ENCODE measurements at places on chromosomes 11 and 22. TPM values are rescaled to one million over a fixed set of nuclear protein-coding genes. Genes with fewer than 3 reads are reported as not detected.

The MCAM gene
- total RNA-seq, result 57.3 TPM

The CCDC81 gene
- total RNA-seq, result not detected

The SCN3B gene
- 0.99 TPM for total RNA-seq

The POU2F3 gene
- total RNA-seq, result not detected

The OR52W1 gene
- total RNA-seq, result not detected

The KIF18A gene
- total RNA-seq, result 3.0 TPM

The KAT5 gene
- 43.2 TPM for total RNA-seq

GRCh38 chr11:2140411-2141400 lies 1.5 kb upstream of the IGF2 start:
- peak; percentile 43 for DNase-seq

GRCh38 chr11:125902927-125903710 lies at the start of gene PUS3:
Gene PUS3, minus strand, starts transcription at chr11:125903206. Its CDS starts 6,922 bp downstream, at chr11:125896284.
- peak; percentile 91 for DNase-seq

DNA sequence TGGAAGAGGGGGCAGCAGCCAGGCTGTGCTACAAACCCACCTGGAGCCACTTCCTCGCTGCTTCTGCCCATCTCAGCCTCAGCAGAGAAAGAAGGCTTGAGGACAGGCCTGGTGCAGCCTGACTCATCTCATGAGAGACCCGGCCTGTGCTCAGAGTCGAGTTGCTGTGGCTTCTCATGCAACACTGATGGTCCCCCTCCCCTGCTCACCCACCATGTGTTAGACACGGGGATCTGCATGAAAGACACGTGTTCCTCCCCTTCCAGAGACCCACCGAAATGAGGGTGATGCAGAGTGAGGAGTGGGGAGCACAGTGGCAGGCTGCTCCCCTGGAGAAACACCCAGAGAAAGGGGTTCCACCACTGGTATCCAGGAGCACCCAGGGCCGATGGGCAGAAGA lies 15.0 kb downstream of the RTN4R start:
- DNase-seq, result no peak

DNA sequence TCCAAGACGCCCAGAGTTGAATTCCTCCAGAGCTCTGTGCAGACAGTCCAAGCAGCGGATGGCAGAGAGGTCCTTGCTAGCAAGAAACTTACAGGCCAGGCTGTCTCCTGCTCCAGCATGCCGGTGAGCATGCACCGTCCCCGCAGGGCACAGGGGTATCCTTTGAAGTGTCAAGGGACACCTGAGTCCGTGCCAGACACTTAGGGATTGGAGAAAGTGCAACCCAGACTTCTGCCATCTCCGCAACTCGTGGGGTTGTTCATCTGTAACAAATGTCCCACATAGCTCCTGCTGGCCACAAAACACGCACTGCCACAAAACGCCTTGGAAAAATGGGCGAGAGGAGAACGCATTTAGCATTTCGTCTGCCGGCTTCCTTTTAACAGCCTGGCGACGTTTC lies 13.3 kb downstream of the TSPO start:
- no peak for DNase-seq

GRCh38 chr11:105884436-105884835 lies 137.6 kb downstream of the MSANTD4 start:
- DNase-seq, result no peak

- DNase-seq, result no peak
These were observed 4.3 kb downstream of the DHCR7 start for GRCh38 chr11:71443736-71444445.

- DNase-seq, result no peak
These were observed 41.6 kb downstream of the AHNAK start for GRCh38 chr11:62505059-62505439.

- DNase-seq, result no peak
These were observed 5.6 kb downstream of the MAPK1 start for GRCh38 chr22:21861851-21862250.

- DNase-seq, result no peak
These were observed 29.9 kb upstream of the MALAT1 start for GRCh38 chr11:65468874-65469333.

GRCh38 chr11:72589802-72590761 lies 84.1 kb downstream of the PDE2A start:
- DNase-seq, result peak; percentile 34

GRCh38 chr11:70233511-70233934 lies 30.4 kb downstream of the FADD start:
- no peak for DNase-seq

DNA sequence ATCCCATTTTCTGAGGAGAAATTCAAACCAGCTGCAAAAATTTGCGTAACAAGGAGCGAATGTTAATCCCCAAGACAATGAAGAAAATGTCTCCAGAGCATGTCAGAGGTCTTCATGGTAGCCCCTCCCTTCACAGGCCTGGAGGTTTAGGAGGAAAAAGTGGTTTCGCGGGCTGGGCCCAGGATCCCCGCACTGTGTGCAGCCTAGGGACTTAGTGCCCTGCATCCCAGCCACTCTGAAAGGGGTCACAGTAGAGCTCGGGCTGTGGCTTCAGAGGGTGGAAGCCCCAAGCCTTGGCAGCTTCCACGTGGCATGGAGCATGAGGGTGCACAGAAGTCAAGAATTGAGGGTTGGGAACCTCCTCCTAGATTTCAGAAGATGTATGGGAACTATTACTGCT lies 87.4 kb downstream of the BRD1 start:
- DNase-seq, result no peak

GRCh38 chr11:61553373-61554171 lies 27.3 kb downstream of the SYT7 start:
- peak; percentile 25 for DNase-seq

- DNase-seq, result no peak
These were observed 73.2 kb upstream of the TCF20 start for GRCh38 chr22:42343531-42344081.

DNA sequence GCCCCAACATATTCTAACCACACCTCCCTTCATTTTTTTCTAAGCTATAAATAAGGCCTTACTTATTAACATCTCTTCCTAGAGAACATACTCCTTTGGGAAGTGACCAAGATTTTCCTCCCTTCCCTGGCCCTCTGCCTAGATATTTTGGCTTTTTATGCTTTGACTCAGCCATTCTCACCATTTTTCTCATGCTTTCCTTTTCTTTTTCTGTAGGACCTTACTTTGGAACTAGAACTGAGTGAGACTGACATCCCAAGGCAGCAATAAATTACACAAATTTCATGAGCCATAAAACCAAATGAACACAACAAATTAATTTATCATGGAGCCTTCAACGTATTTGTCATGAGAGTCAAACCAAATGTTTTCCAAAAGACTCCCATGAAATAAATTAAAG lies 142.7 kb upstream of the CTSC start:
- DNase-seq, result peak; percentile 86

- DNase-seq, result no peak
These were observed 678 bp upstream of the RANGAP1 start for GRCh38 chr22:41286639-41287091.

DNA sequence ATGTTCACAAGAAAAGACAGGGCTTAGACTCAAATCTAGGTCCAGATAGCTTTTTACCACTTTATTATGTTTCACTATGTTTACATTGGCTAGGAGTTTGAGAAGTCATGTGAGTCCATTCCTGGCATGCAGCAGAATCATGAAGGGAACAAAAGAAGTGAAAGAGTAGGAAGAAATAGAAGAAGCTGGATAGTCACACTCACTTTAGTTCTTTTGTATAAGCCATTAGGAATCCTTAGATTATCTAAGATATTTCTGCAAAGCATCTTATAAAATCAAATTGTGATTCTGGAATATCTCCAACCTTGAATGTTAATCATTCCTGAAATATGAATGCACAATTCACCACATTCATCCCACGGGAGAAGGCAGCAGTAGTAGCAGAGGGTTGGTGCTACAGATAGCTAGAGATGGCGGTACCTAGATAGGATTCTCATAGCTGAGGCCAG lies 31.9 kb downstream of the MAML2 start:
- DNase-seq, result peak; percentile 53

DNA sequence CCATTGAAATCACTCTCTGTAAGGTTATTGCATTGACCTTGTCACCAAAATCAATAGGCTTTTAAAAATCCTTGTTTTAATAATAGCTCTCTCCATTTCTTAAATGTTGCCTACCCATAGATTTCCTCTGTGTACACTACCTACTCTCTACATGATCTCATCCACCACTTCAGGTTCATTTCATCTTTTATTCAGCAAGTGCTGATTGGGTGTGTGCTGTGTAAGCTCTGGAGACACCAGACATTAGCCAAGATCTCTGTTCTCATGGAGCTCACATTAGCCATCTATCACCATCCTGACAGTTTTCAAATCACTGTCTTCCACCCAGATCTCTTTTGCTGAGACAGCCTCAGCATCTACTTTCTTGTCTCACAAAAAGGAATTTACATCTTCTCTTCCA lies 4.4 kb upstream of the MS4A10 start:
- DNase-seq, result no peak

DNA sequence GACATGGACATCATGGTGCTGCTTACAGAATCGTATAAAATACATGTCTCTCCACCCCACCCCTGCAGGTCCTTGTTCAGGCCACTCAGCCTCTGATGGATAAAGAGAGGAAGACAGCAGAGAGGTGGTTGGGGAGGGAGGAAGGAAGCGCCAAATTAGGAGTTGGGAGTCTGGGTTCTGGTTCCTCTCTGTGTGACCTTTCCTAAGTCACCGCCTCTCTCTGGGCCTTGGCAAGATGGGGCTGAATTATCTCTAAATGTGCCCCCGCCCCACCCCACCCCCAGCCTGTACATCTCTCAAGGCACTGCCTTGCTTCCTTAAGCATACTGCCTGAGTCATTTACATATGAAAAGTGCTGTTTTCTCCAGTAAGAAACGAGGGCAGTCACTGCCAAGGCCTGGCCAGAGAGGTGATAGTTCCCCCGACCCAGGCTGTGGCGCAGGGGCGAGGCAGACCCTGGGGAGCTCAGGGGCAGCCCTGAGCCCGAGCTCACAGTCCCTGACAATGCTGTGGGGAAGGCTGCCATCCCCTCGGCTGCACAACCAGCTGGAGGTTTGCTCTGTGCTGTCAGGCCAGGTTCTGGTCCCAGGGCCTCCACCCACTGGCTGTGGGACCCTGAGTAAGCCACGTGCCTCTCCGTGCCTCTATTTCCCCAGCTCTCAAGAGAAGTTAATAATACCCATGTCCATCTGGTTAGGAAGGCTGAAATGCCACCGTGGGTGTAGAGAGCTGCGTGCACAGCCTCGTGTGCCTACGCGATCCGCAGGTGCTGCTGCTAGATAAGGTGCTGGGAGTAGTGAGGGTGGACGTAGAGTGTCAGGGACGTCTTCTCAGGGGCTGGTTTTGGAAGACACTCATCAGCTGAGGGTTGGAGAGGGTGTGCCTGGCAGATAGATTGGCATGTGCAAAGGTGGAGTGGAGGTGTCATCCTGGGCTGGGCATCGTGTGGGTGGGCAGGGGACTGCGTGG lies 55.3 kb downstream of the CACNA1I start:
- no peak for DNase-seq

DNA sequence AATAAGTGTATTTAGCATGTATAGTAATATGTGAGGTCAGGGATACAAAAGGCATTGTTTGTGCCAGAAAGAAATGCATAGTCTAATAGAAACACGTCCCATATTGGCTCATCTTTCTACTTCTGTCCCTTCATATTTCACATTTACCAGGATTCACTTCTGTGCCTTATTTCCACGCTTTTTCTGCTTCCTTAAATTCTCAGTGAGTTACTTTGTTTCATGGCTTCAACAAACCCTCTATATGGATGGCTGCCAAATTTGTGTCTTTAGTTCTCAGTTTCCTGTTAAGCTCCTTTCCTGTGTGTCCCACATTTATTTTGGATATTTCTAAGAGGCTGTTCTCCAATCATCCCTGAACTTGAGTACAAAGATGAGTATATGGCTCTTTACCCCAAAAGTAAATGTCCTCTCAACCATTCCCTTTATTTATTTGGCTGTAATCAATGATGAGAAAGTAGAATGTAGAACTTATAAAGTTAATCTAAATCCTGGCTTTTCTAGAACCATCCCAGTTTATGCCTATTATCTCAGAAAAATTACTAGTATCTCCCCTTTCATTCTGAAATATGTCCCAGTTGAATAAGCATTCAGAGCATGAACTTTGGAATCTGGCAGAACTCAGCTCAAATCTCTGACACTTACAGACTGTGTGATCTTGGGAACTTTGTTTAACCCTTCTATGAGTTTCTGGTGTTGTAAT lies 23.5 kb downstream of the OR8B12 start:
- no peak for DNase-seq

DNA sequence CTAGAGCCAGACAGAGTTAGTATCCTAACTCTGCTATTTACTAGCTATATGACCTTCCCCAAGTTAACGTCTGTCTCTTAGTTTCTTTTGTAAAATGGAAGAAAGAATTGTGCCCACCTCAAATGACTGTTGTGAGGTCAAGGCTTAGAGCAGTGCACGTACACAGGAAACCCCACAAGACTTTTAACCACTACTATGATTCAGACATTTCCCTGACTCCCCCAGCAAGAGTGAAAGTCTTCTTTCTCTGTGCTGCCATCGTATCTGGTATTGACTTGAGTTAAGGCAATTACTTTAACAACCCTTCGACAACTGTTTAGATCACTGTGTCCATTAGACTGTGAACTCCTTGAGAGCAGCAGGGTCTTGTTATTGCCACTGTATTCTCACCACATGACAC lies 2.6 kb upstream of the OR52W1 start:
- DNase-seq, result no peak

- no peak for DNase-seq
These were observed 44.0 kb downstream of the PISD start for GRCh38 chr22:31618057-31618456.

DNA sequence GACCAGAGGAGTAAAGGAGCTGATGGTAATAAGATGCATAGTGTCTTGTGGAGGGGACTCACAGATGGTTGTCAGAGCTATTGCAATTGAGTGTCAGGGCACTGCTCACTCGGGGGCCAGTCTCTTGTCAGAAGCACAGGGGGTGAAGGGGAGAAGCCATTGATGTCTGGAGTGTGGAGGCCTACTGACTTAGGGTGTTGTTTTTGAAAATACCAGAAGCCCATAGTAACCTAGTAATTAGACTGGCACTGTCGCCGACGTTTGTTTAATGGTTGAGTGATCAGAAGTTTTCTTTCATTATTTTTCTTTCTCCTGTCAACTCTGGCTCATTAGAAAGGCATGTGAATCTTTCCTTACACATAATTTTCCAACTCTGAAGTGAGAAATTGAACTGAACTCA lies 151.6 kb upstream of the TENM4 start:
- no peak for DNase-seq

- DNase-seq, result peak; percentile 56
These were observed 15.7 kb downstream of the GRIK4 start for GRCh38 chr11:120527111-120527761.

- no peak for DNase-seq
These were observed 17.8 kb upstream of the RRM1 start for GRCh38 chr11:4076774-4077173.

DNA sequence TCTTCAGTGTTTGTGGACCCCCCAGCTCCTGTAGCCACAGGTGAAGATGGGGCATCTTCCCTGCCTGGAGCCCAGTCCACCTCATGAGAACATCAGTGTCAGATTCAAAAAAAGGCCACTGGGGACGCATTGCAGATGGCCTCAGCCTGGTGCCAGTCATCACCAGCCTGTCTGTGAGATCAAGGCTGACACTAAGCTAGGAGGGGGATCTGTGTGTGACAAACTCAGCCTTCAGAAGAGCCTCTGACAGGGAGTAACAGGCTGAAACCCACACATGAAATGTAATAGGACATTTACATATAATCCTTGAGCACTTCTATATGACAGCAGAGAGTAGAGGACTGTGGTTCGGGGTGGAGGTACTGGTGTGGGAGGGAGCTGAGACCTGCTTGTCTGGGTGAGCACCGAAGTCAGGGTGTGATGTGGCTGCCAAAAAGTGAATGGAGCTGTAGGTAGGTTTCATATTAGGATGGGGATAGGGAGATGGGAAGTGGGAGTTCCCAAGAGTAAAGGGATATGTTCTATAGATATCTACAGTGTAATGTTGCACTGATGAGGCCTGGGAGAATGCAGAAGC lies 20.5 kb upstream of the CCDC134 start:
- no peak for DNase-seq

Measured in myocyte (in vitro differentiated cells).